ENCODE measurements at places on chromosomes 2 and 18.
A peak's percentile ranks its signal among the peaks of the same experiment; 100 is the strongest.

DNA sequence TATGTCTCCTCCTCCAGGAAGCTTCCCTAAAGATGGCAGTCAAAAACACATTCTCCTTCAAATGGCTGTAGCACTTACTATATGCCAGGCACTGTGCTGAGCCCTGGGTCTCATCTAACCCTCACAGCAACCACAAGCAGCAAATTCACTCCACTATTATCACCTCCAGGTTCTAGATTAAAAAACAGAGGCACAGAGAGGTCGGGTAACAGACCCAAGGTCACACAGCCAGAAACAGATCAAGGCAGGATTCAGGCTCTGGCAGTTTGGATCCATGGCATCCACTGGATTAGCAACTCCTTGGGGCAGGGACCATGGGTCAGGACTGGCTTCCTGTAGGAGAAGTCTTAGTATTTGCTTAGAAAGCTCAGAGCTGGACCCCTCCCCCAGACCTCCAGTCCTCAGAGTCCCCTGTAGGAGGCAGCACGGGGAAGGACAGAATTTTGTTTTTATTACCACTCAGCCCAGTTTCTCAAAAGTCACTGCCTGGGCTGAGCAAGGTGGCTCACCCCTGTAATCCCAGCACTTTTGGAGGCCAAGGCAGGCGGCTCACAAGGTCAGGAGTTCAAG lies 34.4 kb downstream of the ZFP36L2 start:
- no peak for DNase-seq

DNA sequence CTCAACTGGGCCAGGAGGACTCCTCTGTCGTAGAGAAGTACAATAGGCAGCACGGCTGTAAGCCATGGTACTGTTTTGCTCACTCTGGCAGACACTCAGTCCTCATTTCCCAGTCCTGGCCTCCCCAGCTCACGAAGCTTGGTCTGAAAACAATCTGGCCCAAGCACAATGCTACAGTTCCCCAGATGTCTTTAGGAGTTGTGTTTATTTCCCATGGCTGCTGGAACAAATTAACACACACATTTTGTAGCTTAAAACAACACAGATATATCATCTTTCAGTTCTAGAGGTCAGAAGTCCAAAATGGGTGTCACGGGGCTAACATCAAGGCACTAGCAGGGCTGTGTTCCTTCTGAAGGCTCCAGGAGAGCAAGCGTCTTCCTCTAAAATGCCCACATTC lies 13.0 kb downstream of the FABP1 start:
- no peak for DNase-seq

DNA sequence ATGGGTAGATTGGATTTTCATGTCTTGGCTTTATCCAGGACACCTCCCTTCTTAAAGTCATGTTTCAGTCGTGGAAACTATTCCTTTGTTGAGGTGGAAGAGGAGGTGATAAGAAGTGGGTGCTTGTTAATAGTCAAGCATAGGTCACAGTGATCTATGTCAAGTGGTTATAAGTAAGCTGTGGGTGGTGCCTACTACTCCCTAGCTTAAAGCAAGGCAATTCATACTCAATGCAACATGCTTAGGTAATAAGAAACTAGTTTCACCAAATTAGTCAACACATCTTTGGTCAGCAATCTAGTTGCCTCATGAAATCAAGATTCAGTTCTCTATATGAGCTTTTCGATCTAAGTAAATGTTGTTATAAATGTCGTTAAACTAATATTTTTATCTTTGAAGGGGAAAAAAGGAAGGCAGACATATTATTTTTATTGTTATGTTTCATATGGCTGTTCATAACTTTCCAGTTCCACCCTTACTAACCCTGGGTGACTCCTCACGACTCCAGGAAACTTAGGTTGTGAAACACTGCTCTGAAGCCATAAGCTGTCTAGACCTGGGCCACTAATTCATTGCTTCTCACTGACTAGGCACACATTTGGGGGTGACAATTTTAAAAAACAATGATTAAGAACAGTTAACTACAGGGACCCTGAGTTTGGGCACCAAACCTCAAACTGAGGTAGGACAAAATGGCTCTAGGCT lies 5.8 kb upstream of the ABCB11 start:
- DNase-seq: no peak

DNA sequence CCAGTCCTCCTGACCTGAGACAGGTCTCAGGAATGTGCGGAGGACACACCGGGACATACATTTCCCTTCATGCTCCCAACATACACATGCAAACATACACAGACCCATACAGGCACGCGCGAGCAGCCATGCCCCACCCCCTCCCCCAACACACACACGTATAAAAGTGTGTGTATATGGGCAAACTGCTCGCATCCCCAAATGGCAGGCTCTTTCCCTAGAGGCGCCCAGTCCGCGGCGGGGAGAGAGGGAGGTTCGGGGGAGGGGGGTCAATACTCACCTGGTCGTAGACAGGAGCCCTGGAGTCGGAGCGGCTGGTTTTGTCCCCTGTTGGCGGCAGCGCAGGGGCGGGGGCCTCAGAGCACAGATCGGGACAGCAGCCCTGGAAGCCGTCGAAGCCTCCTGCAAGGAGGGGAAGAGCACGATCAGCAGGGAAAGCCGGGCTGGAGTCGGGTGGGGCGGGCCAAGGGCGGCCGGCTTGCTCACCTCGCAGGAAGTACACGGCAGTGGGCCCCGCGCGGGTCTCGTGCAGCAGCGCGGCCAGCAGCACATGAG lies 682 bp downstream of the DUSP2 start:
- DNase-seq: no peak

DNA sequence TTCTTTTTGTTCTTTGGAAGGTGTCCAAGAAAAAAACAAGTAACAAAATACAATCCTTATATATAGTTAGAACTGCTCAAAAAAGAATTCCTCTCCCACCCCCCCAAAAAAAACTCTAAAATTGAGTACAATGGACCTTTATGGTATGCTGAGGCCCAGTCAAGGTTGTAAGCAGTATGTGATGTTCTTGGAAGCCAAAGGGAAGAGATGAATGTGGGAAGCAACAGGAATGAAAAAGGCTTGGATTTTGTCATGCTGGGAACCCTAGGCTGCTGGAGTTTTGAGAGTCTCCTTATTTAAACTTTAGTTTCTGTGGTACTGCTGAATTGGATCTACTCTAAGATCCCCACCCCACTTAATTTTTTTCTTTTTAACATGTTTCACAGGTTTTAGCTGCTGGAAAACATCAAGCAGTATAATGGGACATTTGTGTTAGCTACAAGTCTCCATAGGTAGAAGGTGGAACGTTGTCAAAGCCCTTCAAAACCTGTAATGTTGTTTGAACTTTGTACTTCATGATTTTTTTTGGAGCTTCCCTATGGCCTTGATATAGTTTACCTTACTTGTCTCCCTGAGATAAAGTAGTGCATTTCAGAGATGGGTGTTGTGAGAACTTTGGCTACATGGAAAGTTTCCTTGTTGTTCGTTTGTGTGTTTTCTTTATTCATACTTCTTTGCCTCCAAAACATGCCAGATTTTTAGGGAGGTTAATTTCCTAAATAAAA lies 57.7 kb downstream of the PHLPP1 start:
- DNase-seq: no peak

DNA sequence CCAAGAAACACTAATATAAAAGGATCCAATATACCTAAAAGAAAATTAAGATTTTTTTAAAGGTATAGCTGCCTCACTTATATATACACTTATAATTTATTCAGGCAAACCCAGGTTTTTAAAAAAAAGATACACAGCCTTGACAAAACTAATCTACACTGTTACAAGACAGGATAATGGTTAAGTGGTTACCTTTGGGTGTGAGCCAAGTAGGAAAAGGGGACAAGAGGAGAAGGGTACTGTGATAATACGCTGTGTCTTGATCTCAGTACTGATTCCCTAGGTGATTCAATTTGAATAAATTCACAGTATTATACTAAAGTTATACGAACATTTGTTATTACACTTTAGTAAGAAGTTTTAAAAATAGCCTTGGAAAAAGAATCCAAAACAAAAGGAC lies 30.6 kb downstream of the KLHL41 start:
- no peak for DNase-seq

- DNase-seq: no peak
Measured at GRCh38 chr2:21314322-21314835, 190.6 kb downstream of the TDRD15 start.

DNA sequence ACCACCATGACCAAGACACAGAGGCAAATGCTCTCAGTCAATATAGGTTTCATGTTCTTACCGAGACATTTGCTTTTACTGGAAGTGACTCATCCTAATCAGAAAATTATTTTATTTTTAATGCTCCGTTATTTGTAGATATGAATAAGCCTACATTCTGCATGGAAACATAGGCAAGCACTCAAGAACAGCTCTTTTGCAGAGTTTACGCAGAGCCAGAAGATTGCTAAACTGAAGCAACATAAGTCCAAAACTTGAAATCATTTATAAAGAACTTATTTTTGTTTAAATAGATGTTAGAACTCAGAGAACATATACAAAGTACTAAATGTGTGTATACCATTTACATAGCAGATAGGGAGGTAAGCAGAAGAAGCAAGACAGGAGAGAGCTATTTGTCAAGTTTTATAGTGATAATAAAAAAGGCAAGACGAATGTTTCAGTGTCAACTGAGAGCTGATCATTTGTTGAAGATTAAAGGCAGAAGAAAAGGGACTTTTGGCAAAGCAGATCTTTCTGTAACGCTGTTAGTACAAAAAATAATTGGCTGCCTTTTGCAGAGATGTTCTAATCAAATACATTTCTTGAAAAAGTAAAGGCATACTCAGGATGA lies 12.4 kb upstream of the PPP1R1C start:
- no peak for DNase-seq

DNA sequence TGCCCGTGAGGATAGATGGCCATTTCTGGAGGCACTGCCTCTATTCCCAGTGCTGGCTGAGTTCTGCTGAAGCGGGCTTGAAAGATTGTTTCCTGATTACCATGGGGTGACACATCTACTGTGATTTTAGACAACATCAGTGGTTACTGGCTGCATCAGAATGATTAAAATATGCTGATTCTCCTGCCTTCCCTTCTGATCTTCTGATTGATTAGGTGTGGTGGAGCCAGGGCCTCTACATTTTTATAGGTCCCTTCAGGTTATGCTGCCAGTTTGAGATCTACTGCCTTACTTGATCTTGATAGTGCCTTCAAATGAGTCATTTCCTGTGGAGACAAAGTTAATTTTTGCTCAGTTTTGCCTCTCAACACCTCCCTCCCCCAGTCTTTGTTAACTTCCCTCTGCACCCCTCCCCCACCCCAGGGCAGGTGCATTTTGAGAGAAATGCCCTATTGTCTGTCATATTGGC lies 31.6 kb upstream of the SNORC start:
- no peak for DNase-seq

GRCh38 chr2:233481368-233482142 lies 85.0 kb downstream of the USP40 start:
- DNase-seq: no peak

DNA sequence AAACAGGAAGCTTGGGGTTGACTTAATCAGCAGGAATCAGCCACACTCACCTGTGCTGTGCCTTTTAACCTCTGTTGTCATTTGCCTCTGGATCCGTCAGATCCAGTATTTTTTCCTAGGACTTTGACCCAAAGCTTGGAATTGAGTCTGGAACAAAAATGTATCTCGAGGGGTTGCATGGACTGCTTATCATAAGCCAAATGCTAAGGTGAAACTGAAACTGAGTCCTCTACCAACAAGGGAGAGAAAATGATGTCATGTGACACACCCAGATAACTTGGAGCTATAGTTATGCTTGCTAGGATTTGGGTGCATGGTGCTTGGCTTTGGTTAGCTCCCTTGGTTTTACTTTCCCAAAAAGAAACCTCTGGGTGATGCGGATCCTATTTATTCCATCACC lies 2158.6 kb upstream of the PIK3C3 start:
- no peak for DNase-seq

GRCh38 chr2:140234116-140234515 lies 1453.9 kb upstream of the NXPH2 start:
- no peak for DNase-seq

GRCh38 chr18:3250237-3251107 lies 2.9 kb downstream of the MYL12A start:
- DNase-seq: no peak

- DNase-seq: no peak
Measured at GRCh38 chr2:175853616-175853890, 148.5 kb downstream of the LNPK start.

DNA sequence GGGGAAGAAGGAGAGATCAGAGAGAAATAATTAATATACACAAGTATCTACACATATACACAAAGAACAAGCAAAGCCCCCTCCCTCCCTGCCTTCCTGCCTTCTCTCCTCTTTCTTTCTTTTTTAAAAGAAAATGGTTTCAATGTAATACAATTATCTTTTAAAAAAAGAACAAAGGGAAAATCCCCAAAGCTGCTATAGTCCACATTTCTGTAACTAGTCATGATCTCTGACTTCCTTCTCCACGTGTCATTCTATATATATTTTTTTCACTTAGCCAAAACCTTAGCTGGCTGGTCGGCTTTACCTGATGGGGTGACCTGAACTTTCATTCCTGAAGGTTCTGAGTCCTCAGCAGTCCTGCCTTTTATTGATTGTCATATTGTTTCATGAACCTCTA lies 44.3 kb downstream of the MAP3K20 start:
- DNase-seq: no peak

DNA sequence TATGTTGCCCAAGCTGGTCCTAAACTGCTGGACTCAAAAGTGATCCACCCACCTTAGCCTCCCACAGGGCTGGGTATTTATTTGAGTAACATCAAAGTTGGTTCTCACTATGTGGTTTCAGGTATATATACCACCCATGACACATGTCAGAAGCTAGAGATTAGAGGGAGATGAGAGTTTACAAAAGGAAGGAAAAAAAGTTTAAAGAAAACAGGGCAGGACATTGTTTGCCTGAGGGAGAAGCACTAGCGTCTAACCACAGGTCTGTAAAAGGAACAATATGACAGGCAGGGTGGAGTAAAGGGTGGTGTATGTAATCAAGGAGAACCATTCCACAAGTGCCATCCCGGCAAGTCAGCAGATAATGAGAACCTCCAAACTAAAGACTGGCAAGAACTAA lies 8.5 kb downstream of the CEP76 start:
- DNase-seq: no peak

DNA sequence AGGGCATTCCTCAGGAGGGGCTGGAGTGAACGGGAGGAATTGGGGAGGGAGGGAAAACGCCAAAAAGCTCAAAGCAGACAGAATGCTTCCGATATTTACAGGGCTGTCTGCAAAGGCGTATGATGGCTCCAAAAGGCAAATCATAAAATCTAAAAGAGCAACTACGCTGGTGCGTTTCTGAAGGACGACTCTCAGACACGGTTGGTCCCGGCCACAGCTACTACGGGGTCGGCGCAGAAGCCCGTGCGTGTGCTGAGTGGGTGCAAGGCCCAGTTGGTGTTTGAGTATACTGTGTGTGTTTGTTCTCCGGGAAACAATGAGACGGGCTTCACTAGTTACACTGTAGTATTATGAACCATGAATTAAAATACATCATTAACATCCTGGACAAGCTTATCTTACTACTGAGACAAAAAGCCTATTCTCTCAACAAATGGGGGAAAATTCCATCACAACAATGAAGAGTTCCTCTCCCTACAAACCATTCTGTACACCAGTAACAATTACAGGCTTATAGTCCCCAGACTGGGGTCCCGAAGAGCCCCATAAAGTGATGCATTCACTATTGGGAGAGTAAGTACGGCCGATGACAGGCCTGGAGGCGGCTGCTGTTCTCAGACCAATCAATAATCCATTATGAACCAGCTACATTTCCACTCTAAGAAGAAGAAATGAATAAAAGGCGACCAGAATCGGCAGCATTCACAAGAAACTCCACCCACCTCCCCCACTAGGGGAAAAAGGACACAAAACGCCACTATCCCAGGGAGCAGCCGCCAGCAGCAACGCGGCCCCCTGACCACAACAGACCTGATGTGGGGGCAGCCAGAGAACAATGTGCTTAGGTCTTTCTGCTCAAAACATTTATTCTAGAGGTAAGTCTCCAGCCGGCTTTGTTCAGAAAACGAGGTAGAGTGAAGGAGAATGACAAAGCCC lies 43.4 kb downstream of the ZNF516 start:
- DNase-seq: peak; percentile 43

GRCh38 chr2:118431165-118431517 lies 342.9 kb downstream of the INSIG2 start:
- DNase-seq: no peak
